ENCODE measurements at places on chromosomes 11 and 22.

- DNase-seq = no peak
Measured at GRCh38 chr11:119006656-119007055, 8.7 kb downstream of the CENATAC start.

DNA sequence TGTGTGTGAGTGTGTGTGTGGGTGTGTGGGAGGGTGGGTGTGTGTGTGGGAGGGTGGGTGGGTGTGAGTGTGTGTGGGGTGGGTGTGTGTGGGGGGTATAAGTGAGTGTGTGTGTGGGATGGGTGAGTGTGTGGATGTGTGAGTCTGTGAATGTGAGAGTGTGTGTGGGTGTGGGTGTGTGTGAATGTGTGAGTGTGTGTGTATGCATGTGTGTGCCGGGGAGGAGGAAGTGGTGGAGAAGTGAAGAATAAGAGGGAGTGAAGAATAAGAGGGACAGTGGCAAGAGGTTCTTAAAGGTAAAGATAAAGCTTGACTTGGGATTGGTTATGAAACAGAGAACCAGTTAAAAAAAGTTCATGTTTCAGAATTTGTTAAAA lies 54.0 kb downstream of the PRR5L start:
- no peak for DNase-seq

GRCh38 chr11:114098927-114099326 lies 39.4 kb downstream of the ZBTB16 start:
- DNase-seq = no peak

GRCh38 chr11:1652026-1652425 lies 22.5 kb downstream of the KRTAP5-5 start:
- no peak for DNase-seq

DNA sequence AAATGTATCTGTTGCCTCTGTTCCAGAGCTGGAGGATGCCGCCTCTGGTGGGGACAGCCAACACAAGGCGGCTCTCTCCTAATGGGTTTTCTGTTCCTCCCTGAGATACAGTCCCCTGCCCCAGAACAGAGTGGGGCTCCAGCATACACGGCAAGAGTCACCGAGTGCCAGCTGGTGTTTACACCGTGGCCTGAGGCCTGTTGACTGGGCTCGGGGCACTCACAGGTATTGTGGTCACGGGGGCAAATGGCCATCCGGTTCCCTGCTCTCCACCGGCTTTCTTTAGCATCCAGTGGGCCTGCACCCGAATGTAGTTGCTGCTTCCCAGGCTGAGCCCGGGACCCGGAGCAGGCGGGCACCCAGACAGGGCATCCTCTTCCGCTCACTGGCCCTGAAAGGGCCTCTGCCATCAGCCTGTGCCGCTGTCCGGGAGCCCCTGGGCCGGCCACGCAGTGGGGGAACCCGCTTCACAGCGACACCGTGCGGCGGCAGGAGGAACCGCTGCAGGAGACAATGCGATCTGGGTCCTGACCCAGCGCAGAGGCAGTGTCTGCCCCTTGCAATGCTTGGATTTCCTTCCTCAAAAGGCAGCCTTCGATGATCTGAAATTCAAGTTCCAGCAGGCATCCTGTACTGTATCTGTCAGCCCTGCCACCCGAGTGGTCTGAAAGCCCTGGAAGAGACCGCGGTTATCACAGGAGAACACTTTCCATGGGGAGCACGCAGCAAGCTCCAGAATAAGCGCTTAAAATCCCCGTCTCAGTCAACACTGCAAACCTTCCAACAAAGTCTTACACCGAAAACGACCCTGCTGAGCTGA lies 859 bp upstream of the KRTAP5-5 start:
- DNase-seq = no peak

GRCh38 chr11:45736424-45736823 lies 68.5 kb upstream of the SLC35C1 start:
- DNase-seq = no peak

DNA sequence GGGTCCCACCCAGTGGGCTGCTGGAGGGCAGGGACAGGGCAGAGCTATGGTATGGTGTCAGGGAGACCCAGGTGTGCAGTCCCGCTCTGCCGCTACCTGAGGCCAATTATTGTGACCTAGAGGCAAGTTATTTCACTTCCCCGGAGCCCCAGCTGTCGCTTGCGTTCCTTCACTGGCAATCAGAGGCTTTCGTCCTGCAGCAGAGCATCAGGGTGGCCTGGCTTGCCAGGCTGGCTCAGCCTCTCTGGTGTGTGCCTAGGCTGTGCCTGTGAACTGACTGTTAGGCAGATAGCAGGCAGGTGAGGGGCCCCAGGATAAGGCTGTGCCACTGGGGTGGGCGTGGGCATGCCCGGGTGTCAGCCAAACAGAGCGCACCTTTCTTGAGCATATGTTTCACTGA lies 31.4 kb downstream of the GLB1L2 start:
- no peak for DNase-seq

- DNase-seq = peak; percentile 38
Measured at GRCh38 chr11:120061036-120061760, 76.7 kb downstream of the TRIM29 start.

DNA sequence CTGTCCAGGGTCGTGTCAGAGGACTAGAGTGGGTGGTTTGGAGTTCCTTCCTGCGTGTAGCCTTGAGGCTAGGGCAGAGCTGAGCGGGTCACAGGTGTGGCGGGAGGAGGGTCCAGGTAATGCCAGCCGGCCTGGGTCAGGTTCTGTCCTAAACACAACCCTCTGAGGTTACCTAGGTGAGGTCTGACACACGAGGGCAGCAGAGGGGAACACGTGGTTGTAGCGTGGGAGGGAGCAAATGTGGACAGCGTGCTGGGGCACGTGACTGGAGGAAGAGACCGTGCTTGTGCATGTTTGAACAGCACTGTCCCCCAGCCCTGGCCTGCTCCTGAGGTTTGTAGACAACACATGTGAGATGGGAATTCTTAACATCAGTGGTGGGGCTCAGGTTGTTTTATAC lies 13.1 kb downstream of the MOV10L1 start:
- DNase-seq = no peak

GRCh38 chr11:102266099-102266498 lies 51.2 kb upstream of the BIRC3 start:
- no peak for DNase-seq

DNA sequence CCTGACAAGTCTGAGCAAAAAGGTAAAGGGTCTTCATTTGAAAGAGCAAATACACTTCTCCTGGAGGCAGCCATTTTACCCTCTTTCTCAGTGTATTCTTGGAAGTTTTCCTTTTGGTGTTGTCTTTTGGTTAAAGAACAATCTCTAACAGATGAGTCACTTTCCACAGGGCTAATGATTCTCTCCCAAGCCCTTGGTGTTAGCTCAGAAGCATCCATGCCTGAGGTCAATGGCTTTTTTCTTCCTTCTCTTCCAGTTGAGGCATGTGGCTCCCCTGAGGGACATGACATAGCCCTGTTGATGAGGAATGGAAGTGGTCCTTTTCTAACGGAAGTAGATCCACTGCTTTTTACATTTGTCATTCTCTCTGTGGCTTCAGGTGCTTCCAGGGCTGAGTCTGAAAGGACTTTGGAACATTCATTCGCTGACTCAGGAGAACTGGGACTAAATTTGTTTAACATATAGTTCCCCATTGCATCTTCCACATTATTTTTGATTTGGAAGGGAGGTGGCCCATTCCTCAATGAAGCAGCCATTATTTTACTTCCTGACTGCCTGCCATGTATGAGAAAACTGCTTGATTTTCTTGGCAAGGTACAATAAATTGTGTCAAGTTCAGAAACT lies 13.8 kb upstream of the POGLUT3 start:
- no peak for DNase-seq

- no peak for DNase-seq
Measured at GRCh38 chr11:72240461-72241290, 3.3 kb downstream of the PHOX2A start.

GRCh38 chr22:16819249-16819648 lies 6.0 kb downstream of the XKR3 start:
- DNase-seq = no peak

DNA sequence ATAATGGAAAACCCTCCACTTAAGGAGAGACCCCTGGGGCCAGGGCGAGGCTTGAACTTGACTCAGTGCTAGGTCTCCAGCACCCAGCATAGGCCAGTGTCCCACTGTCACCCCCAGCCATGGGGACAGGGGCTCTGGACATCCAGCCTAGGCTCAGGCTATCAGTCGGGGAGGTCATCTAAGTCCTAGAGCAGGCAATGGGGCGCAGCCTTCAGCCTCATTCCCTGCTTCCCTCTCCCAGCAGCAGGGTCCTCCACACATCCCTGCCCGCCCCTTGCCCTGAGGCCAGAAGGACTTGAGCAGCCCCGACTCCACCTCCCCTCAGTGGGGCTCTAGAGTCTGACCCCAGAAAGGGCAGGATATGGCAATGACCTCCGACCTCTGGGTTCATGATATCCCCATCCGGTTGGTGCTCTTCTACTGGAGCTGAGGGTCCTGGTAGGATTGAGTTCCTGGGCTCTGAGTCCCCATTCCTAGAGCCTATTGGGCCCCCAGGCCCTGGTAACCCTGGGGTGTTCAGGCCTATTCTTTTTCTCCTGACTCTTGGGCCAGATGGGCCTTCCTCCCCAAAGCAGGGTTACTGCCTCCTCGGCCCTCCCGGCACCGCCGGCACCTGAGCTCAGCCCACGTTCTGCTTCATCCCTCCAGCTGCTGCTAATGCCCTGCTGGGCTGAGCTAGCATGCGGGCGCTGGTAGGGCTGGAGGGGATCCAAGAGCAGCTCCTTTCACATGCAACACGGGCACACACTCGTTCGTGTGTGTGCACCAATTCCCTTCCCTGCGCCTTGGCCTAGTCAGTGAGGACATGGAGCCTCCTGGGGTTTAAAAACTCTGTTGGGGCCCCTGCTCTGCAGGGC lies 4.4 kb downstream of the CST6 start:
- DNase-seq = no peak

GRCh38 chr11:4809246-4809645 lies 5.1 kb upstream of the OR52R1 start:
- DNase-seq = no peak

GRCh38 chr22:23503736-23504440 lies 76.2 kb downstream of the IGLL1 start:
- no peak for DNase-seq

GRCh38 chr11:42840860-42841259 lies 470.9 kb upstream of the API5 start:
- DNase-seq = no peak

Measured in coronary artery (tissue), 2 donors.